Testis (tissue), 5 donors: ENCODE measurements at places on chromosomes 1 and 21. TPM values are rescaled to one million over a fixed set of nuclear protein-coding genes. Genes with fewer than 3 reads are reported as not detected.

DNA sequence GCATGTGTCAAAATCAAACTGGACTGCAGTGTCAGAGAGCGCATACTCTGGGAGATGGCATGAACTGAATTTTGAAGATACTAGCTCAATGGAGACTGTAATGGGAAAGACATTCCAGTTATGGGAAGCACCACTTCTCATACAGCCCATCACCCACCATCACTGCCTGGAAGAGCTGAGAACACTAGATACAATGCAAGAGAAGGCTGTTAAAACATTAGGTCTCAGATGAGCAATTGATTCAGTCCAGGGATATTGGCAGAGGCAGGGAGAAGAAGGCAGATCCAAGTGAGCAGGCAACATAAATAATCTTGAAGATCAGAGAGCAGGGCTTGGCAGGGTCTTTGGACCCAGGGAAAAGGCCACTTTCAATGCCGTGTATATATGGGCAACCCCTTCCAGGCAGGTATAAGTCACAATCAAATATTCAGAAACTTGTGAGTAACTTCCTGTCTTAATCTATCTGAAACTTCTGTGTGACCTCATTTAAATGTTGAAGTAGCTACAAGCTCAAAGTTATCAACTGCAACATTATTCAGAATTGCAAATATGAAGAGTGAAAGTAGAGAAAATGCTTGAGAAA lies 290.3 kb upstream of the SGIP1 start:
- H3K36me3 ChIP-seq, result no peaks in the 10 kb centered on the region
- no peak overlapping the region for H3K27ac ChIP-seq
- no peak for DNase-seq
- no peaks in the 10 kb centered on the region for H3K4me1 ChIP-seq
- no peak overlapping the region for H3K4me3 ChIP-seq
- no peaks in the 10 kb centered on the region for H3K27me3 ChIP-seq

- H3K4me1 ChIP-seq, result no peaks in the 10 kb centered on the region
- no peaks in the 10 kb centered on the region for H3K36me3 ChIP-seq
- no peak for DNase-seq
- no peak overlapping the region for H3K4me3 ChIP-seq
- no peaks in the 10 kb centered on the region for H3K27me3 ChIP-seq
Measured at GRCh38 chr1:103256490-103256889, 148.2 kb upstream of the COL11A1 start.

Gene FLG2
- 0.08 TPM for total RNA-seq

Gene PODN
- total RNA-seq, result 87.5 TPM

- H3K36me3 ChIP-seq, result no peaks in the 10 kb centered on the region
- H3K4me1 ChIP-seq, result no peaks in the 10 kb centered on the region
- H3K4me3 ChIP-seq, result no peak overlapping the region
- no peak for DNase-seq
- no peaks in the 10 kb centered on the region for H3K27me3 ChIP-seq
Measured at GRCh38 chr1:65079941-65080340, 68.1 kb upstream of the AK4 start.

DNA sequence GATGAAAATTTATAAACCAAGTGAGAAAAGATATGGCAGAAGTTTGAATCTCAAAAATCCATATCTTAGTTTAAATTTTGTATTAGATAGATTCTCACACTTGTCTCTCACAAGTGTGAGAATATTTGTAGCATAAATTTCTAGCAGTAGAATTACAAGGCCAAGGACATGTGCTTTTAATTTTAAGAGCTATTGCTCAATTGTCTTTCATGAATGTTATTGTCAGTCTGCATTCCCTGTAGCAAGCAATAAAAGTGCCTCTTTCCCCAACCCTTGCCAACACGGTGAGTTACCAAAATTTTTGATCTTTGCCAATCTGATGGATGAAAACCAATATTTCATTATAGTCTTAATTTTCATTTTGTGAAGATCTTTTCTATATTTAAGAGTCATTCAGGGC lies 64.0 kb downstream of the CTH start:
- DNase-seq, result no peak
- no peaks in the 10 kb centered on the region for H3K4me1 ChIP-seq
- H3K27me3 ChIP-seq, result no peaks in the 10 kb centered on the region
- no peaks in the 10 kb centered on the region for H3K36me3 ChIP-seq
- no peak overlapping the region for H3K27ac ChIP-seq

GRCh38 chr1:84117868-84118267 lies 26.2 kb upstream of the PRKACB start:
- H3K4me3 ChIP-seq, result no peak overlapping the region
- H3K27me3 ChIP-seq, result no peaks in the 10 kb centered on the region
- no peaks in the 10 kb centered on the region for H3K36me3 ChIP-seq
- no peak overlapping the region for H3K27ac ChIP-seq
- H3K4me1 ChIP-seq, result no peaks in the 10 kb centered on the region
- no peak for DNase-seq

GRCh38 chr21:42021371-42022090 lies 11.4 kb upstream of the ZBTB21 start:
- H3K4me3 ChIP-seq, result no peak overlapping the region
- H3K27ac ChIP-seq, result no peak overlapping the region
- DNase-seq, result no peak
- H3K27me3 ChIP-seq, result no peaks in the 10 kb centered on the region
- no peaks in the 10 kb centered on the region for H3K36me3 ChIP-seq
- no peaks in the 10 kb centered on the region for H3K4me1 ChIP-seq

GRCh38 chr1:236269439-236269838 lies 12.3 kb downstream of the ERO1B start:
- H3K27ac ChIP-seq, result no peak overlapping the region
- no peaks in the 10 kb centered on the region for H3K36me3 ChIP-seq
- DNase-seq, result no peak
- no peaks in the 10 kb centered on the region for H3K27me3 ChIP-seq

DNA sequence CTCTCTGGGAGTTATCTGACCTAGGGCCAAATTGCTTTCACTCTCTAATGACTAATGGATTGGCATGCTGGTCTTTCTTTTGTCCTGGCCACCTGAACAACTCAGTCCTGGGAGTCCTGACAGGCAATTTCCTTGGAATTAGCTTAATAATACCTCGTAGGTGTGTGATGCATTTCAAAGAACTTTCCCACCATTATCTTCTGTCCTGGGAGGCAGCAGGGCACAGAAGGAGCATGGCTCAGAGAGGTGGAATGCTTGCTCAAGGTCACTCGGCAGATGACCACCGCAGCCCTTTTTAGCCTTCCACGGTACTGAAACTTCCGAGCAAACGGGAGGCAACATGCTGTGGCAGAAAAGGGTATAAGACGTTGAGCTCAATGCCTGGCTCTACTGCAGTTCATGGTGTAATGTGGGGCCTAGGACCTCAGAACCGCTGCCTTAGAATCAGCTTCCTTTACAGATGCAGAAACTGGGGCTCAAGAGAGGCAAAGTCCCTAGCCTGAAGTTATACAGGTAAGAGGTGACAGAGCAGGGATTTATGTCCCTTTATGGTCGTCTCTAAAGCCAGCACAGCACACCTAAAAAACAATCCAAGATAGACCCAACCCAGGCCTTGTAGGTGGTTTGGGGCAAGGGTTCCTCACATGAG lies 3.2 kb downstream of the ID3 start:
- no peaks in the 10 kb centered on the region for H3K27me3 ChIP-seq
- H3K27ac ChIP-seq, result peak overlapping the region; percentile 88
- H3K4me3 ChIP-seq, result no peak overlapping the region
- H3K36me3 ChIP-seq, result no peaks in the 10 kb centered on the region
- DNase-seq, result no peak

Gene HES4
- 27.5 TPM for total RNA-seq

DNA sequence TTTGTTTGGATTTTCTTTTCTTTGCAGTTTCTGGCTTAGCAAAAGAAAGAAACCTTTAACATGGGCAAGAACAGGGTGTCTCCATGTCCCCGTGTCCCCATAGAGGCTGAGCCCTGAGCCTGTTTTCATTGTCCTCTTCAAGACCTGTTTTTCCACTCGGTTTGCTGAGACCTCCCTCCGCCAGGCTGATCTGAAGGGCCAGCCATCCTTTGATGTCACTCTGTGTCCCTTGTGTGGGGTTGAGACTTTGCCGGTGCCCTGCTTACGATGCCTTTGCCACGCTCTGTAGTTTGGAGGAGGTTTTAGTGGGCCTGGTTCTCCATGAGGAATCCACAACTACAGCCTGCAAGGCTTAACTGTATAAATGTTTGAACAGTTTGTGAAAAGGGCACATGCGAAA lies 23.8 kb downstream of the IFNGR2 start:
- no peak overlapping the region for H3K27ac ChIP-seq
- DNase-seq, result no peak
- H3K4me1 ChIP-seq, result no peaks in the 10 kb centered on the region
- no peak overlapping the region for H3K4me3 ChIP-seq
- H3K36me3 ChIP-seq, result no peaks in the 10 kb centered on the region

DNA sequence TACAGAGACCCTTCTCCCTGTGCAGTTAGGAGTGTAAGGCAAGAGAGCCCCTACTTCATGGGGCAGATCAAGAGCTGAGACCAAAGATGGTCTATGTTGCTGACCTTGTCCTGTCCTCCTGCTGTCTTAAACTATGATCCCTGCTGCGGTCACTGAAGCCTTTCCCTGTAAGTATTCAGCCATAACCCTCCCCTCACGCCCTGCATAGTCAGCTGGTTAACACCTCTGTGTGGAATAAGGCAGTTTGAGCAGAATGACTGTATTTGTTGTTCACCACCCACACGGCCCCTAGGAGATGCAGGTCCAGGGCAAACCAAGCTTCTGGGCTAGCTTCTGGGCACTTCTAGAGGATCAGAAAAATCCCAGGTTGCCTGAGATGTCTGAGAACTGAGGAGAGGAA lies 356 bp downstream of the TSPAN1 start:
- no peaks in the 10 kb centered on the region for H3K27me3 ChIP-seq
- no peak overlapping the region for H3K4me3 ChIP-seq
- H3K36me3 ChIP-seq, result no peaks in the 10 kb centered on the region
- peaks cover 14% of the 10 kb centered on the region for H3K4me1 ChIP-seq

Gene MSH4
- 8.2 TPM for total RNA-seq

Gene CGN
- total RNA-seq, result 25.7 TPM

- H3K4me3 ChIP-seq, result peak overlapping the region; percentile 55
- no peak overlapping the region for H3K27ac ChIP-seq
- H3K4me1 ChIP-seq, result no peaks in the 10 kb centered on the region
- no peaks in the 10 kb centered on the region for H3K27me3 ChIP-seq
- H3K36me3 ChIP-seq, result no peaks in the 10 kb centered on the region
Measured at GRCh38 chr1:115088871-115089419, 358 bp downstream of the TSPAN2 start.

- DNase-seq, result no peak
- H3K4me1 ChIP-seq, result peaks cover 17% of the 10 kb centered on the region
- H3K4me3 ChIP-seq, result no peak overlapping the region
- H3K36me3 ChIP-seq, result no peaks in the 10 kb centered on the region
Measured at GRCh38 chr1:111453706-111454105, 4.4 kb downstream of the ATP5PB start.

Gene ADAMTSL4
- 10.0 TPM for total RNA-seq

Gene SLAMF1
- total RNA-seq, result 0.50 TPM

- H3K4me1 ChIP-seq, result peaks cover 8% of the 10 kb centered on the region
- no peak overlapping the region for H3K4me3 ChIP-seq
- no peak for DNase-seq
- no peaks in the 10 kb centered on the region for H3K36me3 ChIP-seq
- H3K27ac ChIP-seq, result no peak overlapping the region
Measured at GRCh38 chr1:7681401-7681800, 89.7 kb upstream of the VAMP3 start.

DNA sequence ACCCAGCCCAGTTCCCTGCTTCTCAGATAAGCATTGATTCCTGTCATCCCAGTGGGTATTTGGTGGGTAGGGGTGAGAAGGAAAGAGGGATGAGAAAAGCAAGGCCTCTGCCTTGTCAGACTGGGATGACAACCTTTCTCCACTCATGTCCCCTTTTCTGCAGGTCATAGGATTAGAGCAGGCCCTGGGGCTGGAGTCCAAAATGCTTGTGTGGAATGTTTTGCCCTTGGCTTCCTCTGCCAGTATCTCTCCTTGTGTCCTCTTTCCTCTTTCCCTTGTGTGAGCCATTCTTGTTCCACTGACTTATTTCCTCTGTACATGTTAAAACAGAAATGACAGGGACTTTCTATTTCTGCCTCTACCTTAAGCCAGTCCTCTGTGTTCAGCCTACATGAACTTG lies 4.1 kb downstream of the ATP2B4 start:
- H3K36me3 ChIP-seq, result no peaks in the 10 kb centered on the region
- no peak overlapping the region for H3K4me3 ChIP-seq
- no peaks in the 10 kb centered on the region for H3K27me3 ChIP-seq
- peak overlapping the region; percentile 73 for H3K27ac ChIP-seq
- DNase-seq, result peak; percentile 42
- peaks cover 36% of the 10 kb centered on the region for H3K4me1 ChIP-seq

Gene OLIG2
- not detected for total RNA-seq

- H3K36me3 ChIP-seq, result no peaks in the 10 kb centered on the region
- peak; percentile 29 for DNase-seq
- peak overlapping the region; percentile 99 for H3K27ac ChIP-seq
- peak overlapping the region; percentile 99 for H3K4me3 ChIP-seq
Measured at GRCh38 chr1:171743081-171743870, 1.4 kb upstream of the VAMP4 start.

Gene PEA15
- 229 TPM for total RNA-seq

Gene SNRPE
- 49.5 TPM for total RNA-seq

Gene RNU1-1
- total RNA-seq, result under 0.01 TPM

Gene DARS2
- total RNA-seq, result 21.4 TPM

DNA sequence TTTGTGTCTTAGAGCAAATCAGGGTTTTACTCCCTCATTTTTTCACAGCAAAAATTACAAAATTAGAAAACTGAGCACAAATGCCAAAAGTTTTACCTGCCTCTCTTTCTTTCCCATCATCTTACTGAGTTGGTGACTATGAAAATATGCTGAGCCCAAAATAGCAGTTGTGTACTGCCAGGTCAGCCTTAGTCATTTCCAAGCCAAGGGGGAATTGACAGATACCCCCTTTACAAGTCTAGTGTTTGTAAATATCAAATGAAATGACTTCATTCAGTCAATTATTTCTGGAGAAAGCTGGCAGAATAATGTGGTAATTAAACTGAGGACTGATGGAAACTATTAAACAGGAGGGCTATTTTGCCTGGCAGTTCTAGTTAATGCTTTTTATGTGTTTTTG lies 11.4 kb upstream of the GORAB start:
- H3K4me1 ChIP-seq, result no peaks in the 10 kb centered on the region
- DNase-seq, result no peak
- no peak overlapping the region for H3K4me3 ChIP-seq
- no peaks in the 10 kb centered on the region for H3K27me3 ChIP-seq
- H3K27ac ChIP-seq, result no peak overlapping the region

Gene PLEKHN1
- total RNA-seq, result 0.47 TPM

Gene AIRE
- 0.55 TPM for total RNA-seq

GRCh38 chr1:201773764-201774163 lies 55.2 kb upstream of the IPO9 start:
- H3K27me3 ChIP-seq, result no peaks in the 10 kb centered on the region
- no peak overlapping the region for H3K27ac ChIP-seq
- peaks cover 7% of the 10 kb centered on the region for H3K4me1 ChIP-seq

DNA sequence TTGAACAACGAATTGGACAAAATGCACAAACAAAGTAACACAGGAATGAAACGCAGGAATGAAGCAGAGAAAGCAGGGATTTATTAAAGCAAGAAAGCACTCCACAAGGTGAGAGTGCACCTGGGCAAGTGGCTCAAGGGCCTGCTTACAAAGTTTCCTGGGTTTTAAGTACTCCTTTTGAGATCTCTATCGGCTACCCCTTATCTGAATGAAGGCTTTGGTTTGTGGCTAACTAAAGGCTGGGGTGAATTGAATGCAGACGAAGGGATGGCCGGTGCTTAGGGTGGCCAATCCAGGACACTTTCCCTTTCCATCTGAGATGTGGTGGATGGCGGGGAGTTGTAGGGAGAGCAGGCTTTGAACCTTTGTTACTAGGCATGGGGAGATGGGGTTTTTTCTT lies 151.4 kb upstream of the KIAA0040 start:
- no peak for DNase-seq
- no peaks in the 10 kb centered on the region for H3K27me3 ChIP-seq
- H3K4me1 ChIP-seq, result no peaks in the 10 kb centered on the region
- no peaks in the 10 kb centered on the region for H3K36me3 ChIP-seq

Gene SUSD4
- 13.9 TPM for total RNA-seq

- no peak overlapping the region for H3K4me3 ChIP-seq
- H3K36me3 ChIP-seq, result no peaks in the 10 kb centered on the region
- no peak overlapping the region for H3K27ac ChIP-seq
Measured at GRCh38 chr1:69271587-69272125, 296.1 kb upstream of the LRRC7 start.
